Aorta (tissue), 5 donors: ENCODE measurements at places on chromosomes 6 and 20. TPM values are rescaled to one million over a fixed set of nuclear protein-coding genes. Genes with fewer than 3 reads are reported as not detected.

IPCEF1 gene
- total RNA-seq = 4.7 TPM

KCNK5 gene
- total RNA-seq = 5.2 TPM

WFDC2 gene
- 2.3 TPM for total RNA-seq

LIN28B gene
- not detected for total RNA-seq

GFOD1 gene
- total RNA-seq = 16.0 TPM

ECT2L gene
- total RNA-seq = 0.30 TPM

NOTCH4 gene
- total RNA-seq = 64.4 TPM

ARFGEF2 gene
- total RNA-seq = 30.2 TPM

PPP1R3G gene
- total RNA-seq = 1.7 TPM

ATP6V1G2 gene
- 1.3 TPM for total RNA-seq

PXDC1 gene
- 222 TPM for total RNA-seq

SLC22A16 gene
- total RNA-seq = 0.55 TPM

PAK5 gene
- total RNA-seq = 0.19 TPM

ARFRP1 gene
- 51.7 TPM for total RNA-seq

HSD17B8 gene
- 2.7 TPM for total RNA-seq

FITM2 gene
- total RNA-seq = 6.6 TPM

LBP gene
- total RNA-seq = 2.7 TPM

MAP7 gene
- 2.5 TPM for total RNA-seq

RIPOR3 gene
- 8.0 TPM for total RNA-seq

SLC35D3 gene
- total RNA-seq = not detected

MOCS1 gene
- 39.0 TPM for total RNA-seq

GSTA2 gene
- not detected for total RNA-seq

TSPO2 gene
- total RNA-seq = not detected

CAP2 gene
- total RNA-seq = 28.4 TPM

FBXO30 gene
- total RNA-seq = 17.2 TPM

NR2E1 gene
- not detected for total RNA-seq

AGER gene
- 6.4 TPM for total RNA-seq

PHIP gene
- total RNA-seq = 38.0 TPM

HFE gene
- 5.6 TPM for total RNA-seq

SPTLC3 gene
- total RNA-seq = 12.1 TPM

SLC22A7 gene
- not detected for total RNA-seq

SLC26A8 gene
- 0.26 TPM for total RNA-seq

PPIL6 gene
- 1.5 TPM for total RNA-seq

PRL gene
- not detected for total RNA-seq

TAGAP gene
- 5.8 TPM for total RNA-seq

TMEM74B gene
- 3.8 TPM for total RNA-seq

ADAM33 gene
- total RNA-seq = 96.8 TPM

MAFB gene
- 66.3 TPM for total RNA-seq

PROCR gene
- total RNA-seq = 75.9 TPM

KHDC1 gene
- total RNA-seq = 1.8 TPM

R3HDML gene
- not detected for total RNA-seq

CLPSL2 gene
- not detected for total RNA-seq
